ENCODE measurements at places on chromosomes 13 and 19.
A peak's percentile ranks its signal among the peaks of the same experiment; 100 is the strongest.

DNA sequence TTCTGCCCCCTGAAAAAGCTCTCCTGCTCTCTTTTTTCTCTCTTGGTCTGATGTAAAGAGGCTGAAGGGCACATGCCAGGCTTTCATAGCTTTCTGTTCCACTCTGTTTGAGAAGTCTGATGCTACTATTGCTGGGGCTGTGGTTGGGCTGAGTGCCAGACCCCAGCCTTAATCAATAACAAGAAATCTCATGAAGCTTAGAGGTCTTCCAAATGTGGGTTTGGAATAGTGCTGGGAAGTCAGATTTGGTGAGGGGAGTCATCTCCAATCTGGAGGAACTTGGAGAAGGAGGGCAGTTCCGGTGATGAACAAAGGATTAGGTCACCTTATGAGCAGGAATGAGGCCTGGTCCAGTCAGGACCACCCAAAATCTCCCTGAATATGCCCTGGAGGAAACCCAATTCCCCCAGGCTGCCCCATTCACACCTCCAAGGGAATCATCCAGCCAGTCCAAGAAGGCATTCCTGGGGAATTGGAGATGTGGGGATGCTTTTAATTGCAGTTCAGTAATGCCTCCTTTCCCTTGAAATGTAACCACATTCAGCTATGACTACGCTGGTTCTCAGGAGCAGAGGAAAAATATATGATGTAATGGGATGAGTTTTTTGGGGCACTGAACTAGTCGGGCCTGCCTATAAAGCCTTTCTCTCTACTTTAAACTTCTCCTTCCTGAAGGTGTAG is 102.0 kb downstream of the STARD13 start:
- DNase-seq: no peak

GRCh38 chr19:10093295-10094186 is 7.4 kb downstream of the SHFL start:
- DNase-seq: no peak

- DNase-seq: no peak
Measured at GRCh38 chr19:47270408-47270807, 4.3 kb upstream of the INAFM1 start.

DNA sequence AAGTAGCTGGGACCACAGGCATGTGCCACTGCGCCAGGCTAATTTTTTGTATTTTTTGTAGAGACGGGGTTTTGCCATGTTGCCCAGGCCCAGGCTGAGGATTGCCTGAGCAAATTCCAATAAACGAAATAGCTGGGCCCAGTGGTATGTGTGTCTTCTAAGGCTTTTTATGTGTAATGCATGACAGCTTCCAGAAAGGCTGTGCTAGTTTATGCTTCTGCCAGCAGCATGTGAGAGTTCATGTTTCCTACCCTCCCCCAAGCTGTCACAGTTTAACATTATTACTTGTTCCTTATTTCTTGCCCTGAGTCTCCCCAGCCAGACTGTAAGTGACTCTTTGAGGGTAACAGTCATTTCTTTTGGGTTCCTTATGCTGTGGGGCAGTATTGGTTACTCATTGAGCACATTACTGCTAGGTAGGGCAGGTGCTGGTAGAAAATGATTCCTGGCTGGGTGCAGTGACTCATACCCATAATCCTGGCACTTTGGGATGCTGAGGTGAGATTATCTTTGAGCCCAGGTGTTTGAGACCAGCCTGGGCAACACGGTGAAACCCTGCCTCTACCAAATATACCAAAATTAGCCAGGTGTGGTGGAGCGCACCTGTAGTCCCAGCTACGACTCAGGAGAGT is 13.6 kb downstream of the GPATCH1 start:
- no peak for DNase-seq

DNA sequence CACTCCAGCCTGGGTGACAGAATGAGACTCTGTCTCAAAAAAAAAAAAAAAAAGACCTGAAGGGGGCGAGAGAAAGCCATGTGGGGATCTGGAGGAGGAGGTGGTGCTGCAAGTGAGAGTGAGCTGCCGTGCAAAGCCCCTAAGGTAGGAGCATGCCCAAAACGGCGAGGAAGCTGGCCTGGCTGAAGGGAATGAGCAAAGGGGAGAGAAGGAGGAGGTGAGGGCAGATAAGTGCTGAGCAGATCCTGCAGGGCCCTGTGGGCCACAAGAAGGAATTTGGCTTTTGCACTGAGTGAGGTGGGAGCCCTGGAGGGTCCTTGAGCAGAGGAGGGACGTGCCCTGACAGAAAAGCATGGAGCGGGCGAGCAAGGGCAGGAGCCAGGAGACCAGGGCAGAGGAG is 19.4 kb upstream of the ADGRE5 start:
- no peak for DNase-seq

DNA sequence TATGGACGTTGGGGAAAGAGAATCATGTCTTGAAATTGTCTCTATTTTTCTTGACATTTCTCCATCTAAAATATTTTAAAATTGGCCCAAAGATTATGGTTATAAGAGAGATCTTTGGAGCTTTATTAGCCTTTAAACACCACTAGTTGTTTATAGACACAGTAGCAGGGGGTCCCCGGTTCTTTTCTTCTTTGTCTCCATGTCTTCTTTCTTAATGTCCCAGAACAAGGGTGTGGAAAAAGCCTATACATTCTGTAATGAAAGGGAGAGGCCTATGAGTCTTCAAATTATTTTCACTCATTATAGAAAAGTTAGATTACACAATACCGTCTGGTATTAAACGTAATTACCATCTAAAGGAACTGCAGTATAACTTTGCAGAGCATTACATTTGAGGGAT is 300.0 kb downstream of the NALCN start:
- DNase-seq: no peak

DNA sequence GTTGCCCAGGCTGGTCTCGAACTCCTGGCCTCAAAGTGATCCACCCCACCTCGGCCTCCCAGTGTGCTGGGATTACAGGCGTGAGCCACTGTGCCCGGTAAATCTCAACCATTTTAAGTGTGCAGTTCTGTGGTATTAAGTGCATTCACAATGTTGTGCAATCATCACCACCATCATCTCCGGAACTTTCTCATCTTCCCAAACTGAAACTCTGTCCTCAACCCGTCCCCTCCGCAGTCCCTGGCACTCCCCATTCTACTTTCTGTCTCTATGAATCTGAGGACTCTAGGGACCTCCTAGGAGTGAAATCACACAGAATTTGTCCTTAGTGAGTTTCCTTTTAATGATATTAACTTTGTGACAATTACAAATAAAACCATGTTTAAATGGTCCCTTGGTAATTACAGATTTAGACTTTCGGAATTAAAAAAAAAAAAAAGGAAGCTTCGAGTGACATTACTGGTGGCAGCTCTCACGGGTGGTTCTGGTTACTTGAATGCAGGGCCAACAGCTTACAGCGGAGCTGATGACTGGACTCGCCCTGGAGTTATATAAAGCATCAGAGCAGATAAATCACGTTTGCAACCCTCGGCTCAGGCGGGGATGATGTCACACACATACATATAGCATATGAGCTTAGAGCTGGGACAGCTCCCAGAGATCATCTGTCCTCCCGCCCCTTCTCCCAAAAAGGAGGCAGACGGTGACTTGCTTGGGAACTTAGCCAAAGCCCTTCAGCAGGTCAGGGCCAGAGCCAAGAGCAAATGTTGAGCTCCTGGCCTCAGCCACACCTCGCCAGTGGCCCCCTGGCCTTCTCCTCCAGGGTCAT is 89.8 kb downstream of the ZNF557 start:
- peak; percentile 92 for DNase-seq

GRCh38 chr19:18168673-18169381 is 4.8 kb upstream of the IFI30 start:
- no peak for DNase-seq

DNA sequence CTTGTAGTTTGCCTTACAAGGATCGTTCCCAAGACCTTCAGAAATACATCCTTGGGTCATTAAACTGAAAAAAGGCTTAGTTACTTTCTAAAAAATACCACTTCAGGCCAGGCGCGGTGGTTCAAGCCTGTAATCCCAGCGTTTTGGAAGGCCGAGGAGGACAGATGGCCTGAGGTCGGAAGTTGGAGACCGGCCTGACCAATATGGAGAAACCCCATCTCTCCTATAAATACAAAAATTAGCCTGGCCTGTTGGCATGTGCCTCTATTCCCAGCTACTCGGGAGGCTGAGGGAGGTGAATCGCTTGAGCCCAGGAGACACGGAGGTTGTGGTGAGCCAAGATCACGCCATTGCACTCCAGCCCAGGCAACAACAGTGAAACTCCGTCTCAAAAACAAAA is 2.2 kb upstream of the ZNF28 start:
- no peak for DNase-seq

- DNase-seq: no peak
Measured at GRCh38 chr19:28840891-28841290, 372.1 kb downstream of the UQCRFS1 start.

All from AG04449 (cell line).